ENCODE measurements at places on chromosomes 1 and 21.

DNA sequence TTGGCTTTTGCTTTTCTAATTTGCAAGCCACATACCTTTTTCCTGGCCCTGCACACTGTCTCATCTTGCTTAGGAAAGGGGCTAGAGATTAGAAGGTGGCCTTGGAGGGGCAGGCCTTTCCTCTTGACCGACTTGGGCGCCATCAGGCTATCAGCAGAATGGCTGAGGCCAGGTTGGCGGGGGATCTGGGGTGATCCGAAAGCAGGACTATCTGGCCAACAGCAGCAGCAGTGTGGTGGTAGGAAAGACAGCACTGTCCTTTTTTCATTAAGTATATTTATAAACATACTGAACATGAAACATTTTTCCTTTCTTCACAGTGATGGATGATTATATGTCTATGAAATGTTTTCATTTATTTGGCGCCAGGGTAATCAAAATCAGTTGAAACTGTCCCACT is 23.5 kb upstream of the RUNX1 start:
- no peak for DNase-seq

DNA sequence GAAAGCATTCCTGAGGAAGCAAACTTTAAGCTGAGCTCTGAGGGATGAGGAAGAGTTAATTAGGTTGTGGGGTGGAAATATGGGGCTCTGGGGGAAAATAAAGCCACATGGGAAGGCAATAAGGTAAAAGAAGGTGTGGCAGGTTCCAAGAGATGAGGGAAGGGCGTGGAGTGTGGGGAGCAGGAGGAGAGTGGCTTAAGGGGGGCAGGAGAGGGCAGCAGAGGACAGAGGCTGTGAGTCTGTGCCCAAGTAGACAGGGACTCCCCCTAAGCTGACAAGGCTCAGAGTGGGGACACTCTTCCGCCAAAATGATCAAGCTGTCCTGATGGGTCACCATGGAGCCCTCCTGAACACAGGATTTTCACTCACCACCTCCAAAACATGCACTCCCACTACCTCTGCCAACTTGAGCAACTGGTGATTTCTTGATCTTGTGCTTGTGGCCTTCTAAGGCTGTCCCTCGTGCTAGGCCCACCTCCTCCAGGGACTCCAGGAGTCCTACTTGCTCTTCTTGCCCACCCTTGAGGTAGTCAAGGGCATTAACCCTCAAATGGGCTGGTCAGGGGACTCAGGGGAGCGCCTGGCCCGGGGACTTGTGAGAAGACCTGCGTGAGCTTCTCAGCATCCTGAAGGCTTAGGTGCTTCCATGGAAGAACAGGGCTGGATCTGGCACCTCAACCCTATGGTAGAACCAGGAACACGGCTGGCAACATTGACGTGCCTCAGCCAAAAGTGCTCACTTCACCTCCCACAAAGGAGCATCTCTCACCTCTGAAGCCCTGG is 23.4 kb downstream of the DMAP1 start:
- no peak for DNase-seq

DNA sequence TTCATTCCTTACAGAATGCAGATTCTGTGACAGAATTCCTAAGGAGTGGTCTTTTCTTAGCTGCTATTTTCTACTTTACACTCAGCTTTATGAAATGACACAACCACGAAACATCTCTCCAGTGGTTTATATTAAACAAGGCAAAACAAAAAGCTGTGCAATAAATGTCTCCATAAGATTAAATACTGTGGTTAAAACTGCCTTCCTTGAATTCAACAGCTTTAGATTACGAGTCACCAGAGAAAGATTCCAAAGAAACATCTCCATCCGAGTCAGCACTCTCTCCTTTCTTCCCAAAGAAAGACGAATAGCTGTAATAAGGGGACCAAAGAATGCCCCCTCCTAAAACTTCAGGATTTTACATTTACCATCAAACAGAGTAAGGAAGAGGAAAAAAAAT is 4.6 kb upstream of the C1orf87 start:
- DNase-seq = no peak

DNA sequence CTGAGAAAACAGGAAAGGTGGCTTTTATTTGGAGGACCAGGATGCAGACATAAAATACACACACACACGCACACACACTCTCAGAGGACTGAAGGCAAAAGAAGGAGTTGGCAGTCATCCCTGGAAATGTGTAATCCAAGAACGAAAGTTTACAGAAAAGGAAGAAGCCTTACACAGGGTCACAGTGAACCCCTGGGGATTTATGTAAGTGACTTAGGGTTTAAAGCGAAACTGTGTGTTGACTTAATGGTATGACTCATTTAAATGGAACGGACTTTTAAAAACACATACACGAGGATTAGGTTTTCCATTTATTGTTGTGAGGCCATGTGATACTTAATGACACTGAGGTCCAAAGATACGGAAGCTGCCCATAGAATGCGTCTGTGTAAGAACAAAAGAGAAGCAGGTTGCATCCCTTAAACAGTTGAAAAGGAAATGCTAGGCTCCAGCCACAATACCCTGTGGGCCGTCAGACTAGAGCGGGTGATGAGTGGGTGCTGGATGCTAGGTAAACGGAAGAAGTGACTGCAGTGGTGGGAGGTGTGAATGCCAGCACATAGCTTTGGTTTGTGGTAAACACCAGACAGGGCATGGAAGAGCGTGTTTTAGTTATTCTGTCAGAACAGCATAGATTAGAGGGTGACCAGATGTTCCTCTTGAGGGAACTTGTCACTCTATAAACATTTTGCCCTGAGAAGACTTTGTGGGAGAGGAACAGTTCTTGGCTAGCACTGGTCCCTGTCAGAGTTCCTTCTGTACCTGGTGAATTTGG is 21.6 kb upstream of the BCL10 start:
- DNase-seq = peak; percentile 34

- DNase-seq = no peak
These were observed 32.4 kb upstream of the ZSWIM5 start for GRCh38 chr1:45238846-45239245.

DNA sequence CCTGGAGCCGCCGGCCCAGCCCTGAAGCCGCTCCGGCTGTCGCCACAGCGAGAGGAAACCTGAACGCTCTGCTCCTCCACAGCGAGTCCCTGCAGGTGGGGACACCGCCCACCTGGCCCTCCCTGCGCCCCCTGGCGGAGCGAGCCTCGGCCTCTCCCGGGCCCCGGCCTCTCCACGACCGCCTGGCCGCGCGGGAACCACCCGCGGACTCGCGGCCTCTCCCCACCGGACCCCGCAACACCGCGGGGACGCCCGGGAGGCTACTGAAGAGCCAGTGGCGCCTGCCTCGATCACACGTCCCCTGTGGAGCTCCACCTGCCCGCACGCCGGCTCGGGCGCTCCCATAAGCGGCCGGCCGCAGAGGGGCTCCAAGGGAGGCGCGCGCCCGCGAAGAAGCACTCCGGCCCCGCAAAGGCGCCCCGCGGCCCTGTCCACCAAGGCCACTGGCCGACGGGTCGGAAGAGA is 109.6 kb downstream of the KCNN3 start:
- DNase-seq = peak; percentile 65

GRCh38 chr1:51756290-51756689 is 122.2 kb downstream of the NRDC start:
- DNase-seq = no peak

DNA sequence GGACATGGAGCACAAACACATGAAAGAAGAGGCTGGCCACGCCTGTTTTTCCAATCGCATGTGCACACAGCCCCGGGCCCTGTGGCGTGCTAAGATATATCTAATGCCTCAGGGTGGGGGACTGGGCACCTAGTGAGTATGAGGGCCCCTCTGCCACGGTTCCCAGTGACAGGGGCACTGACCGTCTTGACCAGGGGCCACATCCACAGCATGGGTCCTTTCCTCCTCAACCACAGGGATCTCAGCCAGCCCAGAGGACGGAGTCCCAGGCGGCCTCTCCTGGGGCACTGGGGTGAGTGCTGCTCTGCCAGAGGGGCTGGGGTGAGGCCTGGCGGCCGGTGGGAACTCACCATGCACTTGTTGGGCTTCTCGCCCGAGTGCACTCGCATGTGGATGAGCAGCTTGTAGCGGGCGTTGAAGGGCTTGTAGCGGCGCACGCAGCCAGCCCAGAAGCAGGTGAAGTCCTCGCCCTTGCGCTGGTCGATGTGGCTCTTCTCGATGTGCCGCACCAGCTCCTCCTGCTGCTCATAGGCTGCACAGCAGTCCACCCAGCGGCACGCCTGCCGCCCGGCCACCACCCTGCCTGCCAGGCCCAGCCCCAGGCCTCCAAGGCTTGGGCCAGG is 134.7 kb downstream of the DMRTB1 start:
- no peak for DNase-seq

DNA sequence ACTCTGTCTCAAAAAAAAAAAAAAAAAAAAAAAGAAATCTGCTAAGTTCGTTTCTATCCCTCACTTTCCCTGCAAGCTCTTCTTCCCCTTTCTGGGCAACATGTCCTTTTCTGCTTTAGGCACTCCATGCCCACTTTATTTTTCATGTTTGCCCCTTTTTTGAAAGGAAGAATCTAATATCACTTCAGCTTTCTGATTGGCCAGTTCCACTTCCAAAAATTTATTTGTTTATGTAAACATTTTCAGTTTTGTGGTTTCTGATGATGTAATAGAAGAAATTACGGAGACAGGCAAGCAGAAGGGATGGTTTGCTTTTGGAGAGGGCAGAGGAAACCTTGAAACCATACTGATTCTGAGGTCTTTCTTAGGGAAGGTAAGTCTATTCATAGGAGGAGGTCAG is 15.1 kb downstream of the IFNAR1 start:
- DNase-seq = no peak

- no peak for DNase-seq
These were observed 4.9 kb upstream of the AKR1A1 start for GRCh38 chr1:45545553-45546310.

DNA sequence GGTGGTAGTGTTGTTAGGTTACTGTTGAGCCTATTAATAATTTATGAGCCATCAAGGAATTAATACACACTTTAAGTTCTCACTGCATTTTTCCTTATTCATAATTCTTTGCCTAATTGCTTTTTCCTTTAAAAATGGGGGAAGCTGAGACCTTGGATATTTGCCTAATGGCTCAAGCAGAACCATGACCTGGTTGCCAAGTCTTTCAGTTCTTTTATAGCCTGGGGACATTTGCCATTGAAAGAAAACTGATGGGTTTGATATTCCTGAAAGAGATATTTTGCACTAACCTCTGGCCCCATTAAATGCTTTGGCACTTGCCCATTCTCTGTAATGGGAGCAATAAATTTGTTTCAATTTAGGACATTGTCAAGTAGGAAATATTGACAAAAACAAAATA is 18.5 kb upstream of the LRRC53 start:
- DNase-seq = no peak

All from stimulated activated CD8-positive, alpha-beta memory T cell treated with anti-CD3 and anti-CD28 coated beads, Interleukin-4, amount 100 ng/mL, for 1 hour (primary cell).